GM12891 (cell line): ENCODE measurements at places on chromosomes 1 and 21.

DNA sequence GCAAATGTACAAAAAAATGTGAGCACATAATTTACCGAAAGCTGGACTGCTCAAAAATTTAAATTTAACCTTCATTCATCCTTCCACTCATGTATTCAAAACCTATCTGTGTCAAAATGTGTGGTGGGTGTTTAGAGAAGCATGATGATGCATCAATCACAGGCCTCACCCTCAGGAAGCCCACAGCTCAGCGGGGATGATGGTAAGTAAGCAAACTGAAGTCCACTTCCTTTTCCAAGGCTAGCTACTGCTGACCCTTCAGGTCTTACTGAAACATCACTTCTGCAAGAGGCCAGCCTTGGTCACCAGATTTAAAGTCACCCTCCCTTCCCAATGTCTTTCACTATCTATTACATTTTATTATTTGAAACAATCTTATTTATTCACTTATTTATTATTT is 254.5 kb downstream of the DNM3 start:
- no peak for DNase-seq

GRCh38 chr1:161763522-161764098 is 2.5 kb upstream of the ATF6 start:
- no peak for DNase-seq

DNA sequence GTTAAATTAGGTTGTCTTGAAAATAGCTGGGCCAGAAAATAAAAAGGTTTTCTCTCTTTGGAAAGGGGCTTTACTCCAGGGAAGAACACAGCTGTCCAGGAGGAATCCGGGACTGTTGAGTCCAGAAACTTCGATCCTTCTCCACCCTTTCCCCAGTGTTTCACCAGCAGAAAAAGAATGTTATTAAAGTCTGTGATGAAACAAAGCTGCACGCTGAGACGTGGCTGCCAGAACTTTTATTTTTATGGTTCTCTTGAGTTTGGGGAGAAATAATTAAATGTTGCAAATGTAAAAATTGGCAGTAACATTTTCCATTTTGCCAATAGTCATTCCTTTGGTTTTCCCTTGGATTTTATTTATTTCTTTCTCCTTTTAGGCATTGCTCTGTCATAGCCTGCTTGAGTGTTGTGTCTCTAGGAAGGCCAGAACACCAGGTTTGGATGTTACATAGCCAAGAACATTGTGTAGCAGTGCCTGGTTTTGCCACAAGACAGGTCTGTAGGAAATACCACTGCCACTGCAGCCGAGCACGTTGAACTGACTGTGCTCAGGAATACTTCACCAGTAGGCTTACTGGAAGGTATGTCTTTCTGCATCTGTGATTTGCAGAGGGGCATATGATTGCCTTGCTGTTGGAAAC is 87.4 kb downstream of the ROR1 start:
- DNase-seq, result no peak

DNA sequence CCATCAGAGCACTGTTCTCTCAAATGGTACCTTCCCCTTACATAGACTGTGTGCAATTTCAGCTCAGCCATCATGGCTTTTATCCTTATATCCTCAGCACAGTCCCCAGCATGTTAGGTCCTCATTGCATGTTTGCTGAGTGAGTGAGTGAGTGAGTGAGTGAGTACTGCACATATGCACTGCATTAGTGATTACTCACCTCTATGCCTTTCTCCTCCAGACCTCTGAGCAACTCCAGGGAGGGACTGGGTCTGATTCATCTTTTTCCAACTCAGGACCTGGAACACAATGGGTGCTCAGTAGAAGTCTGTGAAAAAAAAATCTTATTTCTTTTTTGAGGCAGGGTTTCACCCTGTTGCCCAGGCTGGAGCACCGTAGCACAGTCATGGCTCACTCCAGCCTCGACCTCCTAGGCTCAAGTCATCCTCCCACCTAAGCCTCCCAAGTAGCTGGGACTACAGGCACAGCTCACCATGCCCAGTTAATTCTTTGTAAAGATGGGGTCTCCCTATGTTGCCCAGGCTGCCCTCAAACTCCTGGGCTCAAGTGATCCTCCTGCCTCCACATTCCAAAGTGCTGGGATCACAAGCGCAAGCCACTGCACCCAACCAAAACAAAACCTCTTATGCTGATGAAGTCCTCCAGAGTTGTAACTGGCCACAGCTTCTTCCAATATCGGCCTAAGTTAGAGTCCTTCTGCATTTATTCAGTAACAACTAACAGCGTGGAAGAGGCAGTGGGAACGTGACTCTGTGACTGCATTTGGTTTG is 23.7 kb downstream of the RNU5D-1 start:
- no peak for DNase-seq

- no peak for DNase-seq
Observed at GRCh38 chr1:11458811-11459275, 20.1 kb upstream of the DISP3 start.

DNA sequence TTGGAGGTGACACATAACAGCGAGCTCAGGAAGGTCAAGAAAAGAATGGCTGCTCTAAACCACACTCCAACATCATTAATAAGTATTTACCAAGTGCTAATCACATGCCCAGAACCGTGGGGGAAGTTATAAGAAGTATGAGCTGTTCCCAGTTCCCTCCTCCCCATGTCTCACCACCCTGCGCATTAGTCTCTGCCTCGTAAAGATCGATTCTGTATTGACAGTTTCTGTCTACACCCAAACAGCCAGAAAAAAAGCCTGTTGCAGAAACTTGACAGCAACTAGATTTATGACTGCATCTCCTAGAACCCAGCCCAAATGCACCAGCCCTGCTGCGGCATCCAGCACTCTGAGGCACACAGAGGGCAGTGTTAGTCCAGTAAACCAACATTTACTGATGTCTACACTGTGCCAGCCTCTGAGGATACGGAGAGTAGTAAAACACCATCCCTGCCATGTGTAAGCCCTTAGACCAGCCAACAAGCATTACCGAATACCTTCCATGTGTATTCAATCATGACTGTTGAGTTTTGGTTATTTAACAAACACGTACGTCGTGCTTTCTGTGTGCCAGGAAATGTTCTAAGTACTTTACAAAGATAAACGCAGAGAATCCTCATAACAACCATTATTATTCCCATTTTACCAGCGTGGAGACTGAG is 63.6 kb upstream of the ZBTB40 start:
- no peak for DNase-seq

GRCh38 chr1:89261926-89262515 is 10.6 kb downstream of the GBP5 start:
- no peak for DNase-seq

- no peak for DNase-seq
Observed at GRCh38 chr1:14442669-14443068, 155.8 kb upstream of the KAZN start.

GRCh38 chr1:197924516-197925123 is 7.4 kb downstream of the LHX9 start:
- DNase-seq, result no peak

GRCh38 chr1:166884040-166884642 is 8.1 kb upstream of the TADA1 start:
- DNase-seq, result peak; percentile 23

- DNase-seq, result no peak
Observed at GRCh38 chr1:56438901-56439551, 140.3 kb downstream of the PLPP3 start.

GRCh38 chr1:152909206-152909605 is 860 bp downstream of the IVL start:
- no peak for DNase-seq

- DNase-seq, result no peak
Observed at GRCh38 chr1:3219005-3219790, 150.2 kb downstream of the PRDM16 start.

GRCh38 chr1:246875041-246876026 is 56.4 kb downstream of the AHCTF1 start:
- no peak for DNase-seq

DNA sequence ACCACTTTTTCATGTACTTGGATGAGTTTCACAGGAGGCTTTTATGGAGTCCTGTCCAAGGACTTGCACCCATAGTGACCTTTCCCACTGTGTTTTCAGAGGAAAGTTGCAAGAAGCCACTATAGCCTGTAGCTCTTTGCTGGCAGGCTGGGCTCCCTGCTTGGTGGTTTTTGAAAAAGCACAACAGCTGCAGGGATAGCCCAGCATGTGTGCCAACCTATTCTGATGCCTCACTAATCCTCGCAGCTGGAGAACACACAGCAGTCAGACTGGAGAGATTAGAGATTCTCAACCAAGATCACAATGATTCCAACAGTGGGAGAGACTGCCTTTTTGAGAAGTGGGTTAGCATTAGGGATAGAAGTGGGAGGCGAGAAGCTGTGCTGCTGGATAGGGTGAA is 24.1 kb upstream of the ARHGEF11 start:
- no peak for DNase-seq

GRCh38 chr1:87388411-87388810 is 59.7 kb downstream of the LMO4 start:
- no peak for DNase-seq

DNA sequence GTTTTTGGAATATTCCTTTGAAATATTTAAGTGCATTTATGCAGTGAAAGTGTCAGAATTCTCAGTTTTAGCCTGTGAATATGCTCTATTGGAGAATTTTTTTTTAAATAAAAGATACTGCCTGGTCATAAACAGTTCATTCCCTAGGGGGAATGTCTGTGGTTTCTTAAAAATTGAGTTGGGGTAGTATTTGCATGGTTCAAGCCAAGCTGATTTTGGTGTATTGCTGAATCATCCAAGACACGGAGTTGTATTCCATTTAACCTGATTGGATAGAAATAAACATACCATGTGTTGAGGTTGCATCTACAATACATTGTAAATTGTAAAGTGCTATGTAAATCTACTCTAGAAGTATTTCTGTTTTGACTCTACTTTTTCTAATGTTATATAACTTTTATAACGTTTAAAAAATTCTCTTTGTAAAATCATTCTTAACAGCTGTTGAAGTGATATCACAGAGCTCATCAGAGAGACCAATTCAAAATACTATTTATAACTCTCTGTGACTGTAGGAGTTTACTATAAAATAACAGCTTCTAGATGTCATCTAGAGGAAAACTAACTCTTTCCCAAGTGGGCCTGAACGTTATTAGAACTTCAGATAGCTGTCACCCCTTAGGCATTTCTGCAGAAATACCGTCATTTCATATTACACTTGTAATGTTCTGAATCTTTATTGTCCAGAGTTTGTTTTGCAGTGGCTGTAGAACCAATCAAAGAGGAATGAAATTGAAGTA is 199.1 kb downstream of the USP25 start:
- no peak for DNase-seq

- DNase-seq, result no peak
Observed at GRCh38 chr1:109629372-109630030, 9.9 kb downstream of the AMPD2 start.

GRCh38 chr21:29302359-29302875 is 3.7 kb downstream of the BACH1 start:
- DNase-seq, result no peak

GRCh38 chr1:24190983-24191461 is 3.9 kb upstream of the IFNLR1 start:
- DNase-seq, result no peak

DNA sequence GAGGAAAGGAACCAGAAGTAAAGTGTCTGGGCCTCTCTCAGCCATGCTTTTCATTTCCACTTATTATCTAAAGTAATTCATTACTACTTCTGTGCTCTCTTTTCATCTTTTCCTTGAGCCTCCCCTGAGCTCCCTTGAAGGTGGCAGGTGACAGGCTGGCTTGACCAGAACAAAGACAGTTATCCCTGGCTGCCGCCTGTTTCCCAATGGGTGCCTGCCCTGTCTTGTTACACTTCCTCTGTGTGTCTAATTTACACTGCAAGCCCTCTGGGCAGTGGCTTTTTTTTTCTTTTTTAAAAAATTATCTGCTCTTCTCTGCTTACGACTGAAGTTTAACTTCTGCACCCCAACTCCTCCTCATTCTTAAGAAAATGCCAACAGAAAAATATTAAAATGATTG is 113.4 kb downstream of the NGF start:
- no peak for DNase-seq

GRCh38 chr1:242083742-242084141 is 84.8 kb upstream of the MAP1LC3C start:
- DNase-seq, result no peak

- no peak for DNase-seq
Observed at GRCh38 chr1:221292652-221293051, 413.4 kb downstream of the HLX start.

DNA sequence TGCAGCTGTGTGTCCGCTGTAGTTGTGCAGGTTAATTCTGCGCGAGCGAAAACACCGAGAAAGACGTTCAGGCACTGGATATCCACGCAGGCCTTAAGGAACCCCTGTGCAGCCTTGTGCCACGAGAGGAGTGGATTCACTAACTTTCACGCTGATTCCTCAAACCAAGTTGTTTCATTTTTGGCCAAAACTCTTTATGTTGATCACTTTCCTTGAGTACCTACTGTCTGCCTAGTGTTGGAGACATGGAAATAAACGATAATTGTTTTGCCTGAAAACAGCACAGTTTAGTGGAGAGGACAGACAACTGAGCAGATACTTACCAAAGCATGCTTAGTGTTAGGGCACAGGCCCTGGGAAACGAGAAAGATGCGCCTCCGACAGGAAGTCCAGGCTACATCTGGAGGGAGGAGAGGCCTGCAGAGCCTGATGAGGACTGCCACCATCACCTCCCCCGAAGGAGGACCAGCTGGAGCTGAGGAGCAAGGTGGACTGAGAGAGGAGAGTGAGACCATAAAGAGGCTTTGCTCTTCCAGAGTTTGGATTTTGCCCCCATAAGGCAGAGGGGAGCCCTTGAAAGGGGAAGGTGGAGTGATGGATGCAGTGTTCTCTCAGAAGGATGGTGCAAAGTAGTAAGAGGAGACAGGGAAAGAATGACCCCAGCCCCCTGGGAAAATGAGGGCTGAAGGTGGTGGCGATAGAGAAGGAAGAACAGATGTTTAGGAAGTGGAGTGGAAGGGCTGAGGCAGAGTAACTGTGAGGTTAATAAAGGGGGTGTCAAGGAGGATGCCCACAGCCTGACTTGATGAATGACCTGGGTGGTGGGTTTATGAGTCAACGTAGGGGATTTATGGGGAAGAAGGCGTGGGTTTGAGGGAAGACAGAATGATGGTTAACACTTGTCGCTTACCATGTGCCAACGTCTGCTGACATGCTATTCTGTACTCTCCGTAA is 956 bp upstream of the SCAF4 start:
- DNase-seq, result no peak

DNA sequence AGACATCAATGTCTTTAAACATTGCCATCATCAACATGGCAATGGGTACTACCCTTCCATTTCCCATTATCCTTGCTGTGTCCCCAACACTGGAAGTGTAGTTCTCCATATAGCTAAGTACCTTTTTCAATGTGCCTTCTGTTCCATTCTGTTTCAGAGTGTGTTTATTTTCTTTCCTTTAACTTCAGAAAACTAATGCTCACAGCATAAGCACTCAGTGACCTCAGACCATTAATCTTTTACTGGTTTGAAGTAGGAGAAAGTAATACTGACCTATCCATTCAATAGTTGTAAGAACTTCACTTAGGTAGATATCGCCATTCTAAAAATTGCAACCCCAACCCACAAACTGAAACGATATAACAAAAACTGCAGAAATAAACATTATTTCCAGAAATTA is 37.8 kb downstream of the KCNJ15 start:
- no peak for DNase-seq

DNA sequence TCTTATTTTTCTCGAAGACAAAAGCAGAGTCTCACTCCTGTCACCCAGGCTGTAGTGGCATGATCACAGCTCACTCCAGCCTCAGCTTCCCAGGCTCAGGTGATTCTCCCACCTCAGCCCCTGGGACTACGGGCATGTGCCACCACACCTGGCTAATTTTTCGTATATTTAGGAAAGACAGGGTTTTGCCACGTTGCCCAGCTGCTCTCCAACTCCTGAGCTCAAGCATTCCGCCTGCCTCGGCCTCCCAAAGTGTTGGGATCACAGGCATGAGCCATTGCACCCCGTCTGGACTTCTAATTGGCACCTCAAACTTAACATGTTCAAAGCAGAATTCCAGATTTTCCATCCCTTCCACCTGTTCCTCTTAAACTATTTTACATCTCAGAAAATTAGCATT is 19.0 kb upstream of the LRRC8C start:
- no peak for DNase-seq
